ENCODE measurements at places on chromosomes 11 and 22.

DNA sequence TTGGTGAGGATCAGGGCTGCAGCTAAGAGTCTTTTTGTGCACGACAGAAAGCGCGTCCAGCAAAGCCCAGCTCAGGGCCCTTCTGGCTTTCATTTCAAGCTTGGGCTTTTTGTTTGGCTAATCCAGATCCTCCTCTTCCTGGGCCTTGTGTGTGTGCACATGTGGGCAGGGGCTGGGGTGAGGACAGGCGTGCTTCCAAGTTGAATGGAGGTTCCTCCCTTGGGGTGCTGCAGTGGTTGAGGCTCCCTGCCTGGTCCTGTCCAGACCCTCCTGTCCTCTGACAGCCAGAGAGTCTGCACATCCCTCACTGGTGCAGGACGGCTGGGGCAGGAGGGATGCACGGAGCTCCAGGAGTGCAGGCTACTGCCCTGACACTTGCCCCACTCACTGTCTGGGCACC, 62.0 kb upstream of the NECTIN1 start:
- DNase-seq: no peak

- DNase-seq: no peak
Measured at GRCh38 chr11:118533769-118534729, 3.1 kb downstream of the TMEM25 start.

DNA sequence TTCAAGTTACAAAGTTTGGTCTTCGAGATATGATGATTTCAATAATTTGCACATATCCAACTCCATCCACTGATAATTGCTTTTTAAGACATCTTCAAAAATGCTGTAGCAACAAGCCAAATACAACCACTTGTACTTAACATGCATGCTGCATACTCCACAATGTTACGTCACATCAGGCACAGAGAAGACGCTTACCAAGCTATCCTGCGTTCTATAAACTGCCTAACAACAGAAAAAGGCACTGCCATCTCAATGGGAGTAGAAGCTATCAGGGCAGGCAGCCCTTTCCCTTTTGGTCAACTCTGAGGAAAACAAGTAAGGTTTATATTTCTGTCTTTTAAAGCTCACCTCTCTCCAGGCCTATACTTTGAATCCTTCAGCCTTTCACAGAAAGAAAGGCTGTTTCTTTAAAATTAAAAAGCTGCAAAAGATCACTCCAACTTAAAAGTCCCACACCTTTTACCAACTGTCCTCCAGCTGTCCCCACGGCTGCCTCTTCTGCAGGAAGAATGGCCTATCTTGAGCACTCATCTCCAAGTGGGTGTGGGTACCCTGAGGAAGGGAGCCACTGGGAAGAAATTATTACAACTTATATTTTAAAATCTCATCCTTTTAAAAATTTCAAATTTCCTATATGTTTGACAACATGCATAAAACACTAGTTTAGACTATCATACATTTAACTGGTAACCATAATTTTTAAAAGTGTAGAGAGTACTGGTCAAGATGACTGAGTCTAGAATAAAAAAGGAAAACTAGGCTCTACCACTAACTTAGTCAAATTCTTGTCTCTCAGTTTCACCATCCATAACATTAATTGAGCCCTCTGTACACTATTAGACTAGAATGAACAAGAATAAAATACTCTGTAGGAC, 14.5 kb downstream of the PHF21A start:
- no peak for DNase-seq

DNA sequence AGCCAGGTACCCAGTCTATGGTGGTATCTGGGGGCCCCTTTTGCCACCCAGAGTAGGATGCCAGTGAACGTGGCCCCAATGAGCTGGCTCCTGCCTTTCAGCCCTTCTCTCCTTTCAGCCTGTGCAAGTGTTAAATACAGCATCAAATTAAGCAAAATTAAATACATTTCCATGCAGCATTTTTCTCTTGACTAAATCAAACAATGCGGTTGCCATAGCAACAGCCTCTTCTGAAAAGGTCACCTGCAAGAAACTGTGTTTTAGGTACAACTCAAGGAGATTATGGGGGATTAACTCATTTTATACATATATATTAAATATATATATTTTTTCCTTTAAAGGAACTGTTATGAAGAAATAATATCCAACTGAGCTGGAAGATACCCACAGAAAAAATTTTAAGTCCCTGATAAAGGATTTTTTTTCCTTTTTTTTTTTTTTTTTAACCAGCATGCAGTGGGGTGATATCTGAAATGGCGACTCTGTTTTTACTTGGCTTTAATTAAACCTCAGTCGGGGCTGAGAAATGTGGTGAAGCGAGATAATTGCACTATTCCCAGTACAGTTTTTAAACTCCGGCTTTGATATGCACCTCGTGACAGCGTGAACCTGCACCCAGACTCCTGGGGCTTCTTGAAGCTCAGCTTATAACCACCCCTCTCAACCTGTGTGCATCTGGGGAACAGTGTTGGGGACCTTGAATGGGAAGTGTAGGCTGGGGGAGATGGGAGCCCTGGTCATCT, 115.3 kb downstream of the PKNOX2 start:
- no peak for DNase-seq

DNA sequence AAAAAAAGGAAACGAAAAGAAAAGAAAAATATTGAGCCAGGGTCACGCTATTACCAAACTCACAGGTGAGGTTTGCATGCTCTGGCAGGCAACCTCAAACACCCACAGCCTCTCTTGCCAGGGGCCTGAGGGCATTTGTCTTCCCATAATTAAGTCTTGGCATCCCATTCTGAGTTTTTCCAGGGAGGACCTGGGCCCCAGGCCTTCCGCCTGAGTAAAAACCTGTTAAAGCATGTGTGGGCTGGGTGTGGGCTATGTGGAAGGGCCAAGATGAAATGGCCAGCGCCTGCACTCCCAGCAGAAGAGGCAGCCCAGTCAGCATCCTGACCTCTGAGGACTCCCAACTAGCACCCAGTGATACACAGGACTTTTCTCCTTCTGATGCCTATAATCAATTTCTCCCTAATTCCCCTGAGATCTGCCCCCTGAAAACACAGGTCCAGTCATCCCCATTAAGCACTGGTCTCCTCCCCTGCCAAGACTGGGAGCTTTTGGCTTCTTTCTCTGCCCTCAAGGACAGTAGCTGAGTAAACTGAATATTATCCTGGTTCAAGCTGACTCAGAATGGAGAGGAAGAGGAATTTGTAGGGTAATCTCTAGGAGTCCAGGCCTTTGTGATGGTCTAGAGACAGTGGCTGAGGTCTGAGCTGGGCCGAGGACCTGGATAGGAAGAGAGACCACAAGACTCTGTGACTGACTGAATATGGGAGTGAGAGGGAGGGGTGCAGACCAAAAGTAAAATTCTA, 35.6 kb upstream of the ACER3 start:
- peak; percentile 42 for DNase-seq

DNA sequence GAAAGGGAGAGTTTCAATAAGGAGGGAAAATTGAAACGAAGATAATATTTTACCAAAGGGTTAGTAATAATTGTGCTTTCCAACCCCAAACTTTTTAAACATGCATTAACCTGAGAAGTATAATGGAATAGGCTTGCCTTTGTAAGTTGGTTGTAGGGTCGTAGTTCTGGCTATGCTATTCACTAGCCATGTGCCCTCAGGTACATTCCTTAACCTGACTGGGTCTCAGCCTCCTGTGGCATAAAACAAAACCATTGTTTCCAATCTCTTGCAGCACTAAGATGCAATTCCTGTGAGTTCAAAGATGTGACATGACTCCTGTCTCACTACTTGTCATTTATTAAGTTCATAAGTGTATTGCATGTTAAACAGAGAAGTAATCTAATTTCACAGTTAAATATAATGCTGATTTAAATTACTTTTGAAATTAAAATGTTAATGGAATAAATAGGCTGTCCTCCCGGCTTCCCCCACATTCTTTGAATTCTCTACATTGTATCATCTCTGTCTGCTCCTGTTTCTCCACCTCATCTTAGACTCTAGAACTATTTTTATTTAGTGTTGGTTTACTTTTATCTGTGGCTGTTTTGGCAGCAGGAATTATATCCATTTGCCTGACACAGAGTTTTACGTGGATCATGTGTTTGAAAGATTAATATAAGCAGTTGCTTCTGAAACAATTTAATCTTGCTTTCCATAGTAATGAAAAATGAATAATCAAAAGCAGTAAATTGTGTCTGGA, 216.3 kb downstream of the FAT3 start:
- no peak for DNase-seq

- no peak for DNase-seq
Measured at GRCh38 chr11:111177037-111177871, 68.3 kb upstream of the POU2AF2 start.

- DNase-seq: peak; percentile 59
Measured at GRCh38 chr11:6531267-6531752, 34.2 kb downstream of the DNHD1 start.

DNA sequence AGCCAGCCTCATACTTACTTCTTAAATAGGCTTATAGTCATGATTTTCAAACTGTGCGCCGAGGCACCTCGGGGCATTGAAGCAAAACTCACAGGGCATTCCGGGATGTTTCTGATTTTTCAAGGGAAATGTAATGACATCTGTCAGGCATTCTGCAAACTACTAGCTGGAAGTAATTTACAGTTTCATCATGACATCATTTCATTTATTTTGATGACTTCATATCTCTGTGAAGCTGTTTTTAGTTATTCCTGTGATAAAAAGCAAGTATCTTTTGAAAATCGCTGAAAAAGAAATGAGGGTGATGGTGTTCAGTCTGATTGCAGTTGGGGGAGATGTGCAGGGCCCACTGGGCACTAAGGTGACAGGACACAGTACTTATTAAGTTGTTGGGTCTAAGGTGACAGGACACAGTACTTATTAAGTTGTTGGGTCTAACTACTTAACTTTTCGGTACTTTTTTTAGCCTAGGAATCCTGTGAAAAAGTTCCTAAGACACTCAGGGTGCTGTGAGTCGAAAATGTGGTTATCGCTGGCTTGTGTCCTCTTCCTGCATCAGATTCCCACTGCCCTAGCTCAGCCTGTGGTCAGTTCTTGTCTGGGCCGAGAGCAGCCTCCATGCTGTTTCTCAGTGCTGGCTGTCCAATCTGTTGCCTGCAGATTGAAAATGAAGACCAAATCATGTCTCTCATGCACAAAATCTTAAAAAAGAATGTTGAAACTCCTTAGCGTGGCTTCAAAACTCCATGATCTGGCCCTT, 42.6 kb downstream of the APLP2 start:
- DNase-seq: no peak

DNA sequence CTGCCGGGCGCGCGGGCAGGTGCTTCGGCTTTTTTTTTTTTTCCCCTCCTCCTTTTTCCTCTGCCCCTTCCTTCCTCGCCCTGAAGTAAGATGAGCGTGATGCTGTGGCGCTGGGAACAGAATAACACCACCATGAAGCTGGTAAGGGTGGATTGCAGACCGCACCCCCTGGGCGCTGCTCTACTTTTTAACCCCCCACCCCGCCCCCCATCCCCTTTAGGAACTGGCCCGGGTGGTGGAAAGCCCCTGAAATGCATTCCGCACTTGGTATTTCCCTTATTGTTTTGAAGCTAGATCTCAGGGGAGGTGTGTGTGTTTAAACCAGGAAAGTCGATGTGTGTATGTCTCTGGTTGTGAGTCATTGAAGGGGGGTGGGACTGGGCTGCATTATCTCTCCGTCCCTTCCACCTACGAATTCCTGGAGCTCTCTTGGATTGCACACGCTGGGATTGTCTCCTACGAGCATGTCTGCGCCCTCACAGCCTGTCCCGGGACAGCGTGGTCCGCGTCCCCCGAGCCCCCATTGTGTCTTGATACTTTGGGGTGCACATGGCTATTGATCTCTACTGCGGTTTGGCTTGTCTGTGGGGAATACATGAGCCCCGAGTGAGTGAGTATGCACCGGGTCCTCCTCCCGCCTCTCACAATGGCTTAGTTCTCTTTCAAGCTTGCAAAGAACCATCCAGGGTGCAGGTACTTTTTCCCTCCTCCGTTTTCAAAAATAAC, 64.9 kb downstream of the NAV2 start:
- peak; percentile 90 for DNase-seq

DNA sequence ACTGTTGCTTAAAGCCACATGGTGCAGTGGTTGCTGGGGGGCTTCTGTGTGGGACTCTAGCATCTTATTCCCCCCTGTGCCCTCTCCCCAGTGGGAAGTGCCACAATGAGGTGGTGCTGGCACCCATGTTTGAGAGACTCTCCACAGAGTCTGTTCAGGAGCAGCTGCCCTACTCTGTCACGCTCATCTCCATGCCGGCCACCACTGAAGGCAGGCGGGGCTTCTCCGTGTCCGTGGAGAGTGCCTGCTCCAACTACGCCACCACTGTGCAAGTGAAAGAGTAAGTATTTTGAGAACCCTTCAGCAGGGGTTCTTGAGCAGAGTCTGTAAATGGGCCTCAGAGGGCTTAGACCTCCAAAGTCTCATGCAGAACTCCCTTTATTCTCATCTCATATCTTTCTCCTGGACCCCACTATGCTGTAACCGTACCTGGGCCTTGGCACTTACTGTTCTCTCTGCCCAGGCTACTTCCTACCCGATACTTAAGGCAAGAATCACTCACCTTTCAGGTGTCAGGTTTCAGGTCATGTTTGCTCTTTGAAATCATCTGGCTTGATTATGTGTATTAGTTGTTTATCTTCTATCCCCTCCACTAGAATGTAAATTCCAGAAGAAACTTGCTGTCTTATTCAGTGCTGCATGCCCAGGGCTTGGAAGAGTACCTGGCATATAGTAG, 32.4 kb downstream of the PIK3IP1 start:
- DNase-seq: no peak

All from kidney tubule cell (primary cell).